ENCODE measurements at places on chromosomes 7 and 10.

GRCh38 chr7:117149692-117150091, 173.2 kb downstream of the WNT2 start:
- DNase-seq: no peak

DNA sequence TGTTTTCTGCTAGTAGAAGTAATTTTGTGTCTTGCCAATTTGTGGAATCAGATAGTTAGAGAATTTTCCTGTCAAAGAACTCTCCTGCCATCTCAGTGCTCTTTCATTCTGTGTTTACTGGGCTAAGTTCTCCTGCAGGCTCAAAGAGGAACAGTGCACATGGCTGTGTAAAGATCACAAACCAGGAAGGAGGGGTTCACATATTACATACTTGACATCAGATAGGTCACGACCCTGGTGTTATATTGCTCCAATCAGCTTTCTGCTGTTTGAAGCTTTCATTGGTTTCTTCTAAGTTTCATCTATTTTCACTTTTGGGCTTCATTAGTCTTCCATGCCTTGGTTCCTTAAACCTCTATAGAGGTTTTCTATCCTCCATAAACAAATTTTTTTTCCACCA, 13.5 kb upstream of the ELMO1 start:
- DNase-seq: no peak

DNA sequence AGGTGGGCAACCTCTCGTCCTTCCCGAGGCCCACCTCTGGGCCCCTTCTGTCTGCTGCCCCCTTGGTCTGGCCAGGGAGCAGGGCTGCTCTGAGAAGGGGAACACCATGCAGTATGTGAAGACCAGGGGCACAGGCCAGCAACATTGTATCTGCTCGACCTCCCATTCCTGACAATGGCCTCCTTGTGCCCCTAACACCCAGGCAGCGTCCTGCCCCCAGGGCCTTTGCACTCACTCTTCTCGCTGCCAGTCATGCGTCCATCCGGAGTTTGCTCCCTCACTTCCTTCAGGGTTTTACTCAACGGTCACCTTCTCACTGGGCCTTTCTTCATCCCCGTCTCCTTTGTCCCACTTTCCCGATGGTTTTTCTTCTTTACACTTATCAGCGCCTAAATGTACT, 232.9 kb upstream of the GRB10 start:
- DNase-seq: no peak

DNA sequence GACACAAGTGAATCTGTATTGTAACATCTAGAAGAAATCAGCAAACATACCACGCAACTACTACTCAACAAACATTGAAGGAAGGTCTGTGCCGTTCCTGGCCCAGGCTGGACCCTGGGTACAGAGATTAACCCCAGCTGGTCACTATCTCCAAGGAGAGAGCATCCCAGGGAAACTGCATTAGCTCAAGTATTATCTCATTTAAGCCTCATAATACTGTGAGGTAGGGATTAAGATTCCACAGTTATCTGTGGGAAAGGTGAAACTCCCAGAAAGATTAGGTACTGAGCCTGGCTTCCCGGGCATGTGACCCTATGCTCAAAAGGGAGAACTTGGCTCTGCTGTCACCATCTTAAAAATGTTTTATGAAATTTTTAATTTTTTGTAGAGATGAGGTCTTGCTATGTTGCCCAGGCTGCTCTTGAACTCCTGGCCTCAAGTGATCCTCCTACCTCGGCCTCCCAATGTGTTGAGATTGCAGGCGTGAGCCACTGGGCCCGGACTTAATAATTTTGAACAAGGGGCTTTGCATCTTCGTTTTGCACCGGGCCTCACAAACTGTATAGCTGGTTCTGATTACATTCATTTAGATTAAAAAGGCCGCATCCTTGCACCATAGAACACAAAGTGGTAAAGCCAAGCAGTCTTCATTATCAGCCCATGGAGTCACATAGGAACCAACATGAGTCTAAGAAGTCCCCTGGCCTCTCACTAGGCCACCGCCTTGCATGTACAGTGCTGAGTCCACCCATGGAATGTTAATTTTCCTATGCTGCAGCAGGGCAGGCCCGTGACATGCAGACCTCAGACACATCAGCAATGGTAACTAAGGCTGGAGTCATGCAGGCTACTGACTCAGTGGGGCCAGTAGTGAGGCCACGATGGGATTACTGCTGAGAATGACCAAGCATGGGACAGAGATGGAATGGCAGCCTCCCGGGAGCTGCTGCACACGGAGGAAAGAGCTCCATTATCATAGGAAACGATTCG, 5.5 kb upstream of the CTBP2 start:
- no peak for DNase-seq

GRCh38 chr10:11334436-11334835, 277.0 kb downstream of the USP6NL start:
- DNase-seq: no peak

DNA sequence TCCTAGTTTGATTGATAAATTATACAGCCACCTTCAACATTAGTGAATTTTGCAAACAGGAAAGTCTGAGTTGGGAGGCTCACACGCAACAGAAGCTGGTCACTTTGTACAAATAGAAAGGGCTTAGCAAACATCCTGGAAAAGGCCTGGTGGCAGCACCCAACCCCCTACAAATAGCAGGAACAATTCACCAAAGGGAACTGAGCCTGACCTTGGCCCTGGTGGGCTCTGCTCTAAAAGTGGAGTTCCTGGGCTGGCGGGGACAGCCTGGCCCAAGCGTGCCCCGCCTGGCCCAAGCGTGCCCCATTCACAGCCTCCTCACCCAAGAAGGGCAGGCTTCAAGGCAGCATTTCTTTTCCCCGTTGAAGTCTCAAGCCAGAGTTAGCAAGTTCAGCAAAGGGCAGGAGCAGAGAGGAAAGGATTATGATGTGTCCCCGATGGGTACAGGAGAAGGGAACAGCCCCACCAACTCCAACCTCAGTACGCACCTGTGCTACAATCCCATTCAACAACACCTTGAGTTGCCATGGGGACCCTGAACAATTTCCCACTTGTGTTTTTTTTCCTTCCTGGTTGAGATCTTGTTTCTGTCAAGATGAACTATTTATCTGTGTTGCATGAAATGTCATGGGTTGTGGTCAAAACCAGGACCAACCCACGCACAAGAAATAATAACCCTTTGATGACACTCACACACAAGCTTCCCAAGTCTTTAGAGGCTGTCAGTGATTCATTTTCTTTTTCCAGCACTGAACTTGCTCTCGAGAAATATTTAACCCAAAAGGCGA, 43.4 kb downstream of the RGS10 start:
- DNase-seq: no peak

DNA sequence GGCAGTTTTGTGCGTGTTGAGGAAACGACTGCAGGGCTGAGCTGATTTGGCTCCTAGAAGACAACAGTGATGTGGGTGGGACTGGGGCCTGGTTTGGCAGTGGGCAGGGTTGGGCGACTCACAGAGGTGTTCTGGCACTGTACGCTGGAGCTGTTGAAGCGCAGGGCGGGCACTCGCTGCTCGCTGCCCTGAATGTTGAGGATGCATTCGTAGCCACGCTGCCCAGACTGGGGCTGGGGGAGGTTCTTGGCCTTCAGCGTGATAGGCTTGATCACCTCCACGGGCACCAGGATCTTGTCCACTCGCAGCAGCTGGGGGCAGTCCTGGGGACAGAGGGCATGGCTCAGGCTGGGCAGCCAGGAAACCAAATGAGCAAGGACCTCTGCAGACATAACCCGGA, 365.4 kb downstream of the PLXNA4 start:
- no peak for DNase-seq

GRCh38 chr7:69878015-69878414, 279.7 kb downstream of the AUTS2 start:
- no peak for DNase-seq

- DNase-seq: no peak
Measured at GRCh38 chr10:93461109-93461806, 20.9 kb downstream of the MYOF start.

- DNase-seq: no peak
Measured at GRCh38 chr10:116848944-116849247, 403 bp upstream of the ENO4 start.

DNA sequence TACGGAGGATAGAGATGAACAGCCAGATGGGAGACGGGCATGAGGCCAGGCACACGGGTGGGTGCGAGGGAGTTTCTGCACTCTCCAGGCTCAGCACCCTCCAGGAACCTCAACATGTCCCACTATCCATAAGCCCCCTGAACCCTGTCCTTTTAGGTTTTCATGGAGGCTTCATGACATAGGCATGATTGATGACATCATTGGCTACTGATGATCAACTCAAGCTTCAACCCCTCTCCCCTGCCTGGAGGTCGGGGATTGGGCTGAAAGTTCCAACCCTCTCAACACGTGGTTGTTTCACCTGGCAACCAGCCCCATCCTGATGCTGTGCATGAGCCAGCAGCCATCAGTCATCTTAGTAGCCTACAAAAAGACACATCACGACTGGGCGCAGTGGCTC, 360.7 kb upstream of the AUTS2 start:
- no peak for DNase-seq

DNA sequence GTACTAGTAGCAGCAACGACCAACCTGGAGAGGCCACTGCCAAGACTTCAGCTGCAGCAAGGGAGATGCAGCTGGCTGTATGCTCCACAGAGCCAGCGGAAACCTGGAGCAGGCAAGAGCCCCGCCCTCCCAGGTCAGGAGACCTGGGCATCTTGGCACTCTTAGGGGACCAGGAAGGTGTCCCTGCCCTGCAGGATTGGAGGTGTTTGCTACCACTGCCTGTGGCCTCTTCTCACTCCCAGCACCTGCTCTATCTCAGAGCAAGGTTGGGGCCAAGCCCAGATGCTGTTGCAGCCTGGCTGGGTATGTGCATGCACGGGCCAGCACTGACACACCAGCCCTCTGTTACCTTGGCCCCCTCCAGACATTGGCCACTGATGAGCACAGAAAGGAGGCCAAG, 1512.8 kb downstream of the REEP3 start:
- DNase-seq: no peak

DNA sequence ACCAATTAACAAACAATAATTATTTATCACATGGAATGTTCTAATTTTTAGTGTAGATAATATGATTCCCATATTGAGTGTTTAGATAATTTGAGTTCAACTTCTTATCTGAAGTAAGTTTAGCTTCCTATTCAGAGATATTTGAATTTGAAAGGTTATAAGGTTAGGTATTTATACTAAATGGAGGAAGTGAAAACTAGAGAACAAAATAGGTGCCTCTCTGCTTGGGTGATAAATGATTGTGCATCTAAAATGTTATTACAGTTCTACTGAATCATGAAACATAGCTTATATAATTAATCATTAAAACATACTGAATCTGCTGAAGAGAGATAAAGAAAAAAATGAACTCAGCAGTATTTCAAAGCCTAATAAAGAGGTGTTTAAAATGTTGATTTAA, 1174.3 kb downstream of the XPNPEP1 start:
- DNase-seq: no peak

DNA sequence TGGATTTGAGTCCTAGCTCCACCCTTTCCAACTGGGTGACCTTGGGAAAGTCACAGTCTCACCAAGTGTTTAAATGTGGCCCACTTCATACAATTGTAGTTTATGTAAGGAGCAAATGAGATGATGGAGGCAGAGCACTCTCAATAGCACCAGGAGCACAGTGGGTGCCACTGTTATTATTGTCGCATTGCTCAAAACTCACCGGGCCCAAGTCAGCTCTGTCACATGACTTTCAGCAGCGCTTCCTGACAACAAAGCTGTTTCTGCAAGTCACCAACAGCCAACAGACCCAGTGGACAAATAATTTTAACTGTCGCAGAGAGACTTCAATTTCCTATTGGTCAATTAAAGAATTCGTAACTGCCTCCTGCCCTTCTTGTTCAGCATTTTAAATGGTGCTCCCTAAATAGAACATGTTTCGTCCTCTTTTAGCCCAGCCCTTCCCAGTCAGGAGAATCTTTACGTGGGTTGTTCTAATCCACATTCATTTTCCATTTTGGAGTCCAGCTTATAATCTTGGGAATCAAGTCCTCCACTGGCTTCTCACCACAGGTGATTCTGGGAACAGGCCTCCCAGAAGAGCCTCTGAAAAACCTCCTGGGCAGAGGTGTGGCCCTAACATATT, 415.6 kb upstream of the NPVF start:
- DNase-seq: no peak

- DNase-seq: no peak
Measured at GRCh38 chr10:63446716-63447440, 18.9 kb downstream of the JMJD1C start.

DNA sequence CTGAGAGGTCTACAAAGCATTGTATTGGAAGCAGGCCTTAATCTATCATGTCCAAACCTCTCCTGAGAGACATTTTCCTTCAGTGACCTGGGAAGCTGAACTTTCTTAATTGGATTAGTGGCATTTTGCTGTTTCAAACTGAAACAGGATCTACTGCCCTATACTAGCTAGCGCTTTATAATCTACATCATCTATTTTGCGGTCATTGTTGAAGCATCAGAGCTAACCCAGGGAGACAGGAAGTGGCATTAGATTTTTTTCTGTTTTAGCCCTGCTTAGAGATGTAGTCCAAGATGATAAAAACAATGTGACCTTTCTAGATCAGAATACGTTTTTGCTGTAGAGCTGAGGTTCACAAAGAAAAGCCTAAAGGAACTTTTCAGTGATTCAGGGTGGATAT, 147.4 kb upstream of the AGR3 start:
- peak; percentile 64 for DNase-seq

DNA sequence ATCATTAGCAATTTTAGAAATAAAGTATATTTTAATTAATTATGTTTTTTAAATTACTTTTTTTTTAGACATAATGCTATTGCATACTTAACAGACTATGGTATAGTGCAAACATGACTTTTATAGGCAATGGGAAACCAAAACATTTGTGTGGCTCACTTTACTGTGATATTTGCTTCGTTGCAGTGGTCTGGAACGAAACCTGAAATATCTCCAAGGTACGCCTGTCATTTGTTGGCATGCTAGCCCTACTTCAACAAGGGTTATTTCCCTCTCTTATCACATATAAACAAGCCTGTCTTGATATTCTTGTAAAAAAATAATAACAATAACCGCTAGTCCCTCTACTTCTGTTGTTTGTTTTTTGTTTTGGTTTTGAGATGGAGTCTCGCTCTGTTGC, 74.2 kb downstream of the TYW1B start:
- DNase-seq: no peak

GRCh38 chr7:38198366-38198765, 20.3 kb downstream of the STARD3NL start:
- no peak for DNase-seq

- no peak for DNase-seq
Measured at GRCh38 chr7:47521816-47522561, 59.9 kb downstream of the TNS3 start.

GRCh38 chr10:30701451-30702173, 72.1 kb upstream of the LYZL2 start:
- DNase-seq: peak; percentile 95

- no peak for DNase-seq
Measured at GRCh38 chr7:100173806-100174495, 3.2 kb downstream of the GPC2 start.

DNA sequence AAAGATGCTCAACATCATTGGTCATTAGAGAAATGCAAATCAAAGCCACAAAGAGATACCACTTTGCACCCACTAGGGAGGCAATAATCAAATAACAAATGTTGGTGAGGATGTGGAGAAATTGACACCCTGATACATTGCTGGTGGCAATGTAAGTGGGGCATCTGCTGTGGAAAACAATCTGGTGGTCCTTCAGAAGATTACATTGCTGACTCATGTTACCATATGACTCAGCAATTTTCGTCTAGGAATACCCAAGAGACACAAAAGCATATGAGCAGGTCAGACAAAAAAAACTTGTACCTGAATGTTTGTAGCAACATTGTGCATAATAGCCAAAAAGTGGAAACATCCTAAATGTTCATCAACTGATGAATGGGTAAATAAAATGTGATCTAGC, 4.9 kb upstream of the CLDN3 start:
- DNase-seq: peak; percentile 14

Data from activated CD4-positive, alpha-beta T cell treated with anti-CD3 and anti-CD28 coated beads, Interleukin-10, Interleukin-2, amounts not matched to agents 100 ng/mL and 50 ng/mL, durations not matched to agents 16 hours and 8 hours (primary cell).